ENCODE measurements at places on chromosomes 6 and 20.

- DNase-seq: peak; percentile 38
Observed at GRCh38 chr20:36808317-36809257, 35.0 kb upstream of the DSN1 start.

DNA sequence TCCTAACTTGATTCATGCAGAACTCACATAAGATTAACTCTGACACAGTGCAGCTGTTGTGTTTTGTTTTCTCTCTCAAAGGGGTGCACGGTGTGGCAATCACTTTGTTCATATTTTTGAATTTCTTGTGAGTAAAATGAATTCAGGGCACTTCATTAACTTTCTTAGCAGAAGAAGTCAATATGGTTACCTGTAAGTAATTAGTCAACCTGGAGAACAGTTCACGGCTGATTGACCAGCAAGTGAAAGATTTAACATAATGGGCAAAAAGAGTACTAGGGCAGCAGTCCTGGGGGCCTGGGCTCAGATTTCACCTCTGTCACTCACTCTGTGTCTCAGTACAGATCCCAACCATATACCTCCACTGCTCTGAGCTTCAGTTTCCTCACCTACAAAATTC, 102.4 kb upstream of the SPTLC3 start:
- no peak for DNase-seq

GRCh38 chr20:14489544-14489943, 152.1 kb upstream of the FLRT3 start:
- no peak for DNase-seq

DNA sequence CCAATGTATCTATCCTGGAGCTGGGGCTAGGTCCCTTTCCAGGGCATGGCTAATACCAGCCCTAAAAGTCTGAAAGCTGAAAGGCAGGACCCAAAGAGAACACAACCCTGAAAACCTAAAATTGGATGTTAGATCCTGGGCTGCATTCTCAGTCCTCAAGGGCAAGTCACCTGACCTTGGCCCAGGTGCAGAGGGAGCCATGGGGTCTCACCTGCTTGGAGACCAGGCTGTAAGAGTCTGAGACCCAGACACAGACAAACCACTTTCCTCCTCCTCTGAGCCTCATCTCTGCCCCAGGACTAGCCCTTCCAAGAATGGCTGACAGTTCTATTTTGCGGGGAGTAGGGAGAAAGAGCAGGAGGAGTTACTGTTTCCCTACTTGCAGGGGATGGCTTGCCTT, 60.0 kb downstream of the EFCAB8 start:
- no peak for DNase-seq

DNA sequence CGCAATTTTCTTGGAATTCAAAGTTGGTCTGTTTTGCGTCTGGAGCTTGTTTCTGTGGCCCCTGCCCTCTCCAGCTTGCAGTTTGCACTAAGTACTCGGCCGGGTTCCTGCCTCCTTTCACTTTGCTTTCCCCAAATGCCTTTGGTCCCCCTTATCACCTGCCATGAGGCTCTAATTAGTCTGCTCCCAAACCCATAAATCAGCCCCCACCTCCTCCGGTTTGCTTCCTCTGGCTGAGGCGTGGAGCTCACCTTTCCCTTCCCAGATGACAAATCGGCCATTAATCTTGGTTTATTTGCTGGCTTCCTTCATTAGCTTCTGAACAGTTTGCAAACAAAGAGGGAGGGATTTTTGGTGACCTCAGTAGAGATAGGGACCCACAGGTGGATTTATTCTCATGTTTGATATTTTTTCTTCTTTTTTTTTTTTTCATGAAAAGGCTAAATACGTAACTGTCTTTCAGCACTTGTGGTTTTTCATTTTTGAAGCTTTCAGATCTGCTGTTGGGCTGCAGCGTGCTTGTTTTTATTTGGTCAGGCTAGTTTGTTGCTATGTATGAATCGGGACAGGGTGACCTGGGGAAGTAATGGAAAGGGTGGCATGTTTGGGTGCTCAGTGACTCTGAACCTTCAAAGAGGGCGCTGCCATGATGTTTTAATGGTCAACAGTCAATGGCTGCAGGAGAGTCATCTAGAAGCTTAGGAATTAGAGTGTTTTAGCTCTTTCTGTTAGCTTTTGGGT, 121.7 kb upstream of the JAG1 start:
- no peak for DNase-seq

DNA sequence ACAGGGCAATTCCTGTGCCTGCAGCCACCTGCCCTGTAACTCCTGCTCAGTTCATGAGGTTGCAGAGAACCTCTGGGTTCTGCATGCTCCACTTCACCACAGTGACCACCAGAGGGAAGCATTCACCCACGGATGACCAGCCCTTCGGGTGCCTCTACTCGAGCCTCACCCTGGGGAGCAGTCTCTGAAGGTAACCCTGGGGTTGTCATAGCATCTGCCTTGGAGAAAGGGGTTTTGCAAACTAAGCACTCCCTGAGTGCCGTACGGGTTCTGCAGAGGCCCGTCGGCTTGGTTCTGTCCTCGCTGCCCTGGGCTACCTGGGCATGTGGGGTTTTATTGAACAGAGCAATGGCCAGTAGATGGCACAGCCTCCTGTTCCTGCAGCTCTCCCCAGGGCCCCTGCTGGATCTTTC, 10.2 kb upstream of the CST5 start:
- DNase-seq: peak; percentile 6

GRCh38 chr6:138382498-138383265, 5.0 kb downstream of the SMIM28 start:
- DNase-seq: no peak

DNA sequence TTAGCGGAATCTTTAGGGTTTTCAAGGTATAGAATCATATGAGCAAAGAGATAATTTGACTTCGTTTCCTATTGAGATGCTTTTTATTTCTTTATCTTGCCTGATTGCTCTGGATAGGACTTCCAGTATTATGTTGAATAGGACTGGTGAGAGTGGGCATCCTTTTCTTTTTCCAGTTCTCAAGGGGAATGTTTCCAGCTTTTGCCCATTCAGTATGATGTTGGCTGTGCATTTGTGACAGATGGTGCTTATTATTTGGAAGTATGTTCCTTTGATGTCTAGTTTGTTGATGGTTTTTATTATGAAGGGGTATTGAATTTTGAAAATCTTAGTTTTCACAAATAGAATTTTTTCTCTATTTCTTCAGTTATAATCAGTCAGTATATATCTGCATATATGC, 656.6 kb upstream of the MAP3K7 start:
- no peak for DNase-seq

GRCh38 chr6:49551078-49551865, 804 bp downstream of the C6orf141 start:
- DNase-seq: no peak

- no peak for DNase-seq
Observed at GRCh38 chr20:57189713-57190112, 76.7 kb downstream of the BMP7 start.

GRCh38 chr6:104858642-104859041, 1.1 kb downstream of the HACE1 start:
- no peak for DNase-seq

- no peak for DNase-seq
Observed at GRCh38 chr6:21228411-21228810, 365.1 kb upstream of the SOX4 start.

GRCh38 chr6:112626468-112627082, 279.4 kb downstream of the RFPL4B start:
- no peak for DNase-seq

DNA sequence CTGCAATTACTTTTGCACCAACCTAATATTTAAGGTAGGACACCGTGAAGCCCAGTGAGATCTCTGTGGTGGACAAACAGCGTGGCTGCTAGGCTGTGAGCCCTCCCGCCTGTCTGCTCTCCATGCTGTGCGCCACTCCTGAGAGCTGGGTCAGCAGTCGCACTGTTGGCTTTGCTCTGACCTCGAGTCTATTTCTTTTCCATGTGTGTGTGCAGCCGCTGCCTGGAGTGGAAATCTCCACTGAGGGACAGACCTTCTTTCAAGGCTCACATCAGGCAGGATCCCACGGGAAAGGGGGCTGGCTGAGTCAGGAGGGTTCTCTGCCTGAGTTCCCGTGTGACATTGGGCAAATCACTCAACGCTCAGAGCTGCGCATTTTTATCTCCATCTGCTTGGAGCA, 27.1 kb downstream of the RIPOR3 start:
- no peak for DNase-seq

- no peak for DNase-seq
Observed at GRCh38 chr20:41618807-41619311, 682 bp upstream of the CHD6 start.

- no peak for DNase-seq
Observed at GRCh38 chr20:24813496-24813895, 135.6 kb upstream of the CST7 start.

DNA sequence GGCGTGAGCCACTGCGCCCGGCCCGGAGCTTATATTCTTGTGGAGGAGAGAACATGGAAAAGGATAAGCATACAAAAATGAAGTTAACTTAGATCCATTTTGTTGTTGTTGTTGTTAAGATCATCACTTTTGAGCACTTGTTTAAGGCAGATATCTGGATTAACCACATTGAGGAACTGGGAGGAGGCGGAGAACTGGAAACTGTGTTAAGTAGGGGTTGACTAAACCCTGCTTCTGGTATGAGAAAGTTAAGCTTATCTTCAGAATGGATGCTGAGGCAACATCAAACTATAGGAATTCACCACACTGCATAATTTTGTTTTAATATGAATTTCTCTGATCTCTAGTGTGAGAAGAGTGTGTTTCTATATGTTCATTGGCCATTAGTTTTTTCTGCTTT, 57.6 kb downstream of the GCNT2 start:
- no peak for DNase-seq

DNA sequence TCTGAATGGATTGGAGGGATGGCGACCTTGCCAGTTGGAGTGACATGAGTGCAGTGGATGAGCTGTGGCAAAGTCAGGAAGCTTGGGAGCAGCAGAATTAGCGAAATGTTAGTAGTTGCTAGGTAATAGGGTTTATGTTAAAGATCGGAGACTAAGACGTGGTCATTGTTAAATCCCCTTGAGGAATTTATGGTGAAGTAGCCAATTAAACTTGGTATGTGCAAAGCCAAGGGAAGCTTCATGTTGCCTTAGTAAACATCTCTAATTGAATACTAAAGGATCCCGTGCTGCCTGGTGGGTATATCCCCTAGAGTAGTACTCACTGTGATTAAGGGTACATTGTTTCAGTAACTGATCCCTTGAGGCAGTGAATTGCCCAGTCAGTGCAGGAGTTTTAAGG, 106.0 kb downstream of the PRIM2 start:
- no peak for DNase-seq

DNA sequence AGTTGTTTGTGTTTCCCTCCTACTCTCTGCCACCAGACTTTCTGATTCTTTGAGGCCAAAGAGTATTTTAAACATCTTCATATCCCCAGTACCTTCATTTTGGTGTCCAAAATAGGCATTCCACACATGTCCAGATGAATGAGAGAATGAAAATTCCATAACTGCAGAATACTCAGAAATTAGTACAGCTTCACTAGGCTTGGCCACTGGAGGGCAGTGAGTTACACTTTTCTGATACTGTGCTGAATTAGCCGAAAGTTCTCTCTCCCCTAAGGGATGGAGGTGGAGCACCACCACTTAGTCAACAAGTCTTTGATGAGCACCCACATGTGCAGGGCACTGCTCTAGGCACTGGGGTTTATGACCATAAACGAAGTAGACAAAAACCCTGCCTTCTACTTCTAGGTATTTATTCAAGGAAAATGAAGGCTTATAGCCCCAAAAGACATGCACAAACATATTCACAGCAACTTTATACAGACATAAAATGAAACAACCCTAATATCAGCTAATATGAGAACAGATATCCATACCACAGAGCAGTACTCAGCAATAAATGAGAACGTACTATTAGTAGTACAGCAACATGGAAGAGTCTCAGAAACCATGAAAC, 46.1 kb upstream of the TMEM217 start:
- DNase-seq: no peak

GRCh38 chr20:2801286-2801728, 880 bp upstream of the CPXM1 start:
- no peak for DNase-seq

- DNase-seq: no peak
Observed at GRCh38 chr6:24775520-24776058, 852 bp downstream of the GMNN start.

DNA sequence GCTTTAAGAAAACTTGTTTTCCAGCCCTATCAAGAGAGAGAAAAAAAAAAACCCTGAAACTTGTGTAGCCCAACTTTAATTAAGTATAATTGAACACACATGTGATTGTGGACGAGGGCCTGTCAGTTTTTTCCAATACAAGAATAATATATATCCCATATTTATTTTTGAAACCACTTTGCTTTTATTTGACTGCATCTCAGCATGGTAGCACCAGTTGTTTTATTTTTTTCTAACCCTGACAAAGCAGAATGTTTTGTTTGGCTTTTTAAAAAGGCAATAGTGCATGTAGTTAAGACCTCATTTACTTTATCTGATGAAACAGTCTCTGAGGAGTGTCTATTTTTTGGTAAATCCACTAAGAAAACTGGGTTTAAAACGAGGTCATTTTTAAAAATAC, 257.7 kb downstream of the CDKAL1 start:
- DNase-seq: no peak

DNA sequence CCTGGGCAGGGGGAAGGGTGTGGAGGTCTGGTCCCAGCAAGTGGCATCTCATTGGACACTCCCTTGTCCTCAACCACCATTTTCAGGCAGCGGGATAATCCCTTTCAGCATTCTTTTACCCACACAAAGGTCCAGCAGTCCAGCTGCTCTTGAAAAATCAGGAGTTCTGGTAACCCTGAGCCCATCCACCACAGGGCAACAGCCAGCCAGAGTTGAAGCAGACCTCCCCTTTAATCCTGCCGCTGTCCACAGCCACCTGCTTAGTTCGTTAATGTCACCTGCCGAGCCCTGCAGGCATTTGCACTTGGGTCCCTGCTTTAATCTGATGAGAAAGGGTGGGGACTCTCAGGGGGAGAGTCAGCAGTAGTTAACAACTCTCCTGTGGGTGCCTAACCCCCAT, 11.1 kb downstream of the TMEM74B start:
- no peak for DNase-seq

DNA sequence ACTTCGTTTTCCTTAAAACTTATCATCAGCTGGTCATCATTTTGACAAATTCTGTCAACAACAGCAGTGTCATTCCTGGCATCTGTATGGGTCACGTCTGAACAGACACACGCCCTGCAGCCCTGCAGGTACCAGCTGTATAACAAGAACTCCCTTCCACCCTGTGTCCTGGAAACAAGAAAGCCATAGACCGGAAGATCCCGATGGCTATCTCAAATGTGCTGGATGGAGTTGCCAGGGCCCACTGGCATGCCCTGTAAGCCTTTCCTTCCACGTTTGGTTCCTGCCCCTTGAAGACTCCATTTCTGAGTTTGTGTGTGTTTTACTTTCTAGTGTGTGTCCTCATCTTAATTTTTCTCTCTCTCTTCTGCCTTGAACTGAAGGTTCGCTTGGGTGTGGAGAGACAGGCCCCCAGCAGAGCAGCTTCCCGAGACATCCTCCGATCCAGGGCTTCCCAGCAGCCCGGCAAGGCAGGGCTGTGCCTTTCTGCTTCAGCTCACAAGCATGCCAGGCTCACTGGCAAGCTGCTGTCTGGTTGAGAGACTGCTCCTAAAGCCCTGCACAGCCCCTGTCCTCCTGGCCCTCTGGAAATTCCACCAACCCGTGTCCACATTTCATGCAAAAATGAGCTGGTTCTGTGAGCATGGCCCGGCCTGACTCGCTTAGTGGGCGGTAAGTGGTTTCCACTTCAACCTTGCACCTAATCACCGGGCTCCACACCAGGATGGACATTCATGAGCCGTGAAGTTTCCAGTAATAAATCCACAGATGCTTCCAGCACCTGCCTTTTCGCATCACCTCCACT, 8.7 kb downstream of the GFRA4 start:
- DNase-seq: no peak
